Activated naive CD8-positive, alpha-beta T cell treated with anti-CD3 and anti-CD28 coated beads, Interleukin-2, amount 50 U/mL, for 16 hours (primary cell): ENCODE measurements at places on chromosomes 7 and 10.

DNA sequence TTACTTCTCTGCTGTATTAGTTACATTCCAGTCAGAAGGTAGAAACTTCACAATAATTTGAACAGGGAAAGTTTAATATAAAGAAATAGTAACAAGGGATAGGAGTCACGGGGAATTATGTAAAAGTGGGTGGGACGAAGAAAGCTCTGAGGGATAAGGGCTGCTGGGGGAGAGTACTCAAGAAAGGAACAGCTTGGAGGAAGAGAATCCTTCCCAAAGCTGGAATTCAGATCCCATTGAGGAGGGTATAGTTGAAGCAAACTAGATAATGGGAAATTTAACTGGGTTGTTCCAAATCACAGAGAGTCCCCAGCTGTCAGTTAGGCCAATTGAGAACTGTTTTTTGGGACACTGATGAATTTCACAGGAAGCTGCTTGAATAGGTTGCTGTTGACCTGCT lies 53.2 kb upstream of the MACC1 start:
- no peak for DNase-seq

- no peak for DNase-seq
These were observed 87.3 kb downstream of the PAXIP1 start for GRCh38 chr7:154915600-154915999.

DNA sequence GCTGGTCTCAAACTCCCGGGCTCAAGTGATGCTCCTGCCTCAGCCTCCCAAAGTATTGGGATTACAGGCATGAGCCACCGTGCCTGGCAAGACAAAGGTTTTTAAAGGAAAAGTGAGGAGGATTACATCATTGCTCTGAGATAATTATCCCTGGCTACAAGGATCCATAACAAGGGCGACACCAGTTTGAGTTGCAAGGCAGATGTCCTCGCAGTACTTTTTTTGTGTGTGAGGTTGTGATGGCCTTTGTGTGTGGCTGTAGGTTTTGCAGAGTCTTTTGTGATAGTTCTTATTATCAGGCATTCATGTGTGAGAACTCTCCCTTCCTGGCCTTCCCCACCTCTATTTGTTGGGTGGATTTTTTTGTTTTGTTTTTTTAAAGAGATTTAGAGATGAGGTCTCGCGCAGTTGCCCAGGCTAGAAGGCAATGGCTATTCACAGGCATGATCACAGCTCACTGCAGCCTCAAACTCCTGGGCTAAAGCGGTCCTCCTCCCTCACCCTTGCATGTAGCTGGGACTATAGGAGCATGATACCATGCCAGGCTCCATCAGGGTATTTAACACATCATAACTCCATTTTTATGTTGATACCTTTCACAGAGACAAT lies 10.0 kb downstream of the BTBD16 start:
- DNase-seq = no peak

- DNase-seq = no peak
These were observed 61.1 kb downstream of the SORCS1 start for GRCh38 chr10:107103174-107104025.

GRCh38 chr10:70528741-70529362 lies 50.3 kb downstream of the PALD1 start:
- DNase-seq = no peak

- DNase-seq = no peak
These were observed 1604.0 kb downstream of the REEP3 start for GRCh38 chr10:65125212-65125611.

DNA sequence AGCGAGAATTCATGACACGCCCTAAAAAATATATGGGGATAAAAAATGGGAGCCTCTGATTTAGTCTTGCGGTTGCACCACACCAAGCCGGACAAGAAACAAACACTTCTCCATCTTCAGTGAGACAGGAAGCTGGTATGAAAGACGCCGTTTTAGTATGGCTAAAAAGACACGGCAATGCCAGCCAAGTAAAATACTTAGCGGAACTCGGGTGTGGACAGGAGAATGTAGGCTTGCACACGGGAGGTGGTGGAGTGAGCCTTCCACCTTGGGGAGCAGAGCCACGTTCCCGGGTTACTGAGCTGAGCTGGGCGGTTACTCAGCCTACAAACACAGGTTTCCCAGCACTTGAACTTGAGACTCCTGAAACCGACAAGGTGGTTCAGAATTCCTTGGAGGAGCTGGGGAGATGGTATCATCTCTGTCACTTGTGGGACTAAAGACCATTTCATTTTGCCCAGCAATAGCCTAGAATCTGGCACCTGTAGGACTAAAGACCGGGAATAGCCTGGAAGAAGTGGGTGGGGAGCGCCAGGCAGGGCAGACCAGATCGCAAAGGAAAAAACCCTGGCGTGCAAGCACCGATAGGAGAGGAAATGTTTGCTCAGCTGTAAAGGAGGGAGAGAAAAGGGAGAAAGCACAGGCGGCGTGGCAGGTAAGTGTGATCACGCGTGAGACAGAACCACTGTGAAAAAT lies 34.8 kb upstream of the SEPHS1 start:
- DNase-seq = no peak

DNA sequence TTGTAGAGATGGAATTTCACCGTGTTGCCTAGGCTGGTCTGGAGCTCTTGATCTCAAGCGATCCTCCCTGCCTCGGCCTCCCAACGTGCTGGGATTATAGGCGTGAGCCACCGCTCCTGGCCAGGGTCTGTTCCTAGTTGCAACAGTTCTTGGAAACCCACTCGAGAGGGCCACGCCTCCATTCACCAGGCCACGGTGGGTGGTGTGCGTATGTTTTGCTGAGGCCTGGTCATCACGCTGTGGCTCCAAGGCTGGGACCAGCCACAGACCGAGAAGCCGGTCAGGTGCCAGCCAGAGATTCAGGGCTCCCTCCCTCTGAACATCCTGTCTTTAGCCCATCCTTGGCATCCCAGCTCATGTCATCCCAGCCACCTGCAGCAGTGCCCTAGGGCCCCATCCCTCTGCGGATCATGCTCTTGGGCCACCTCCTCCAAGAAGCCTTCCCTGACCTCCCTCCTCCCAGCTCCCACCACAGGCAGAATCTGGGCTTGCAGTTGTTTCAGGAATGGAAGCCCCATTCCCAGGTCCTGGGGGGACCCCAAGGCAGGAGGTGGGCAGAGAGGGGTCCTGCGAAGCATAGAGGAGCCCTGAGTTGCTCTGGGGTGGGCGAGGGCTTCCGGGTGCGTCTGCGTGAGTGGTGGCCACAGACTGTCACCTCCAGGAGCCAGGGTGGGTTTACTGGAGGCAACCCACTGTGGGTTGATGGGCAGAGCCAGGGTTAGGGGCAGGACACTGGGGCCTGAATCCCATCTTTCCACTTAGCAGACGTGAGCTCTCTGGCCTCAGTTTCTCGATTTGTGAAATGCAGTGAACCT lies 5.2 kb downstream of the LAT2 start:
- no peak for DNase-seq

- DNase-seq = no peak
These were observed 9.0 kb downstream of the LRRC27 start for GRCh38 chr10:132341017-132341416.

GRCh38 chr7:84181628-84182027 lies 13.0 kb downstream of the SEMA3A start:
- DNase-seq = no peak

- no peak for DNase-seq
These were observed 77.0 kb downstream of the PFKFB3 start for GRCh38 chr10:6279540-6280267.

- no peak for DNase-seq
These were observed 90.3 kb downstream of the SRPK2 start for GRCh38 chr7:105298439-105298894.

DNA sequence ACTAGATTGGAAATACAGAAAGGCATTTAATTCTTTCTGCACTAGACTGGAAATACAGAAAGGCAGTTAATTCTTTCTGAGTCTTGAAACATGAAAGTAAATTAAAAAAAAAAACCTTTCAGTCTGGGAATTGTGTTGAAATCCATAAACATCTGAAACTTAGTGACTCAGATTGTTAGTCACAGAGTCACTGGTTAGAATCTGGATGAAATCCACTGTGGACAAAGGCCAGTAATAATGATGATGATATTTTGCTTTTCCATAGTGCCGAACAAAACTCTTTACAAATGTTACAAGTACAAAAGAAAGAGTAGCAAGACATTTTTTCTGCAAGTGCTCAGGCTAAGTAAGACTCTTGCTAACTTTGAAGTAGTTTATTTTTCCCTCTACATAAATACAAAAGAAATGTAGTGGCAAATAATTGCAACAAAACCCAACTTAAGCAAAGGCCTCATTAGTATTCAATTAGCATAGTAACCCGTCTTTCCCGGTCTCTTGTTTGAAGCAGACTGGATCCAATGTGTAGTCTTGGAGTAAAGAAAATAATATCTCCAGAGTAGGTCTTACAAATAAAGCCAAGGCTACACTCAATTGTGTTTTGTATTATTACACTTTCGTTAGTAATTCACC lies 5.8 kb upstream of the PRTFDC1 start:
- DNase-seq = no peak

DNA sequence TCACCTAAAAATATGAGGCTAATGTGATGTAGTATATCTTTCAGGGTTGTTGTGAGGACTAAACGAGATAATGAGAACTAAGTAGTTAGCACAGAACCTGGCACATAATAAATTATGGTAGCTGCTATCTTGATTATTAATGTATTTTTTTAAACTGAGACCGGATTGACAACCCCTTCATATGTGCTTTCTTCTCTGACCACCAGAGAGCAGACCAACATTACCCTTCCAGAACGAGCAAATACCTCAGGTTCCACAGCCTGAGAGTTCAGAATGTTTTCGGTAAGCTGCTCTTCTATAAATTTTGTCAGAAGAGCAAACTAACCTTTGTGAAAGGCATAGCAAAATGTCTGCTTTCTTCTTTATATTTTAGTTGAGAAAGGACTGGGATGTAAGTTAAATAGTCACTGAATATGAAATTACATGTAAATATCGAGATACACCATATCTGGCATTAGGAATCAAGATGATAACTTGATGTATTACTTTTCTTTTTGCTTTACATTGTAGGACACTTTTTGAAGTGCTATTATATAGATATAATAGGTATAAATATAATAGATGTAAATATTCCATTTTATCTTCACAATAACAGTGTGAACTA lies 13.6 kb upstream of the BPGM start:
- no peak for DNase-seq

- no peak for DNase-seq
These were observed 244.5 kb downstream of the ITGB1 start for GRCh38 chr10:32713560-32713959.

GRCh38 chr7:67470256-67470751 lies 473.7 kb downstream of the TYW1 start:
- no peak for DNase-seq

DNA sequence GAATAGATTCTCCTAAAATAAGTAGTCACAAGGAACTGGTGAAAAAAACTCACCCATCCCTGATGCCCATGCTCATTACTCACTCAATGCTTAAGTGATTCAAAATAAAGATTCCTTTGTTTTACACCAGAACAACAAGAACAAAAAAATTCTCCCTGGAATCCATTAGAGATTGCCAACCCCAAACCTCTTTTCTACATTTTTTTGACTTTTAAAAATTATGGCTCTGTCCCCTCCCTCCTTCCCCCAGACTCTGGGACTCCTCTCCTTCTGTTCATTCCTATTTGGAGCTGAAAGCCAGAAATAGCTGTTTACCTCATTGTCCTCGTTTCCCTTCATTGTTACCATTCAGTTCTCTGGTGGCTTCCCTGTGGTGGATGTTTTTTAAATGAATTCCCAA lies 63.2 kb upstream of the FHIP2A start:
- no peak for DNase-seq

DNA sequence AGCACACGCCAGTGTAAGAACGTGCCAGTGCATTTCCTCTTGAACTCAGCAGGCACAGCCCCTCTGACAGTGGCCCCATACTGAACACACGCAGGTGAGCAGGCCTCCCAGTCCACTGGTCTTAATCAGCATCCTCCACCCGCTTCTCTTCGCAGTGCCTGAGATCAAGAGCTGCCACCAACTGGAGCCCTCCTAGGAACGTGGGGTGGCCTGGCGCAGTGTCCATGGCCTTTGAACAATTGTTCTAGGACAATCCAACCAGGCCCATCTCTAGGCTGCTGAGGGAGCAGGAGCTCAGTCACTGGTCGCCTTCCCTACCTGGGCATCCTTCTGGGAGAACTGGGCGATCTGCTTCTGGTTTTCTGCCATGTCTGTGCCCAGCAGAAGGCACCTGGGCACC lies 15.2 kb downstream of the PYROXD2 start:
- no peak for DNase-seq

DNA sequence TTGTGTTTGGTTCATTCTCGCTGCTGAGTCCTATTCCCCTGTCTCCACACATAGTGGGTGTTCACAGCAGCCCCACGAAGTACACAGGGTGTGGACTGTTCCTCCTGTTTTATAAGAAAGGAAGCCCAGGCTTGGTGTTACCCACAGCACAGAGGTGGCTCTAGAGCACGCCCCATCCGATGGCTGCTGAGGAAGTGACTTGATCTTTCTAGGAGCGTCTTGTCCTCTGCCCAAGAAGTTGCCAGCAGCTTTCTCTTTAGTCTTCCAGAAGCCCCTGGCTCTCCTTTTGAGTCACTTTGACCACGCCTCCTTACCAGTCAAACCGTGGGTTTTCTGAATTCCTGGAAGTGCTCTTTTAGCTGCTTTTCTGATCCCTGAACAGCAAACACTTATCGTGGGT lies 94.0 kb downstream of the GRK5 start:
- DNase-seq = peak; percentile 46

- DNase-seq = no peak
These were observed 184.4 kb downstream of the TCERG1L start for GRCh38 chr10:131127138-131127589.

- no peak for DNase-seq
These were observed 129.8 kb upstream of the SH2B2 start for GRCh38 chr7:102156867-102157266.

DNA sequence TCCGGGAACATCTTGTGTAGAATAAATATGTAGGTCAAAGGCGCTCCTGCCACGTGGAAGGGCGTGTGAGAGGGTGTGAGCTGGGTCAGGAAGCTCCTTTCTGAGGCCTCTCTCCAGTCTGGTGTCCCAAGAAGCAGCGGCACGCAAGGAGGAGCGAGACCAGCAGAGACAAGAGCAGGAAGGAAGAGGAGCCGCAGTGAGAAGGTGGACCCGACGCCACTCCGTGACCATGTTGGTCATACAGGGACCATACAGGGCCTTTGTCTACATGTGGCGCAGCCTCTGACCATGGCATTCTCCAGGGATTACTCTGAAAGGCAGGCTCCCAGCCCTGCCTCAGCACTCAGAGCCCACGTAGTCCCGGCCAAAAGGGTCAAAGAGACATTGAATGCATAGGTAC lies 26.2 kb upstream of the EN2 start:
- DNase-seq = no peak

- no peak for DNase-seq
These were observed 45.1 kb upstream of the PPP2R2D start for GRCh38 chr10:131855461-131856401.

DNA sequence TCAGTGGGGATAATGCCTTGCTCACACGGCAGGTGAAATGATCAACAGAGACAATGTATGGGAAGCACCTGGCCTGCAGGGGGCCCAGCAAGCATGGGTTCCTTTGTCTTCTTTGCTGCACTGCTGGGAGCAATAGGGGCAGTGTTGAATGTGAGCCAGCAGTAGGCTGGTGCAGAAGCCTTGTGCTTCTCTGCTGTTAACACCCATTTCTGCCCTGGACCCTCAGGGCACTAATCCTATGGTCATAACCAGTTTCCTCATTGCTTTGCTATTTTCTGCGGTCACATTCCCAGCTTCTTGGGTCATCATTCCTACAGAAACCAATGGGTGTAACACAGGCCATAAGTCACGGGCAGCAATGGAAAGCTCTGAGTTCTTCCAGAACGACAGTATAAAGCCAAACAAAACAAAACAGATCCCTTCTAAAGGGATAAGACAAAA lies 10.9 kb upstream of the LGI1 start:
- DNase-seq = no peak

GRCh38 chr10:74008212-74008731 lies 10.4 kb downstream of the VCL start:
- DNase-seq = no peak
